HT1080 (cell line): ENCODE measurements at places on chromosomes 7 and 10. TPM values are rescaled to one million over a fixed set of nuclear protein-coding genes. Genes with fewer than 3 reads are reported as not detected.

The MLXIPL gene
- total RNA-seq = not detected in 2 replicates

DNA sequence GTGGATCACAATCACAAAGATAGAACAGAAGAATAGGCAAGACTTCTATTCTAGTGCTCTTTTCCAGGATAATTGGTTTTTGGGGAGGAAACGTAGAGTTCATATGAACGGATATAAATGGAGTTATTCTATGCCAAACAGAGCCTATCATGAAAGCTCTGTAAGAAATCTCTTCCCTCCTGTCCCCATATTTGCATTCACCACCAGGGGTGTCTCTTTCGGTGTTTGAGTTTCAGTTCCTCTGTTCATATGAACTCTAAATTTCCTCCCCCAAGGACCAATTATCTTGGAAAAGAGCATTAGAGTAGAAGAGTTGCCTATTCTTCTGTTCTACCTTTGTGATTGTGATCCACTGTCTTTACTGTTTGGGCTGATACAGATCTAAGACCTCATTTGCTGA, 48.3 kb upstream of the CDC14C start:
- no peak for DNase-seq

- no peak for DNase-seq
Measured at GRCh38 chr10:17915181-17915580, 36.5 kb upstream of the SLC39A12 start.

The MUC3A gene
- total RNA-seq = not detected in 2 replicates

GRCh38 chr7:91405092-91405788, 141.0 kb downstream of the FZD1 start:
- DNase-seq = no peak

The RBP4 gene
- total RNA-seq = 0.48 and 0.80 TPM in 2 replicates

DNA sequence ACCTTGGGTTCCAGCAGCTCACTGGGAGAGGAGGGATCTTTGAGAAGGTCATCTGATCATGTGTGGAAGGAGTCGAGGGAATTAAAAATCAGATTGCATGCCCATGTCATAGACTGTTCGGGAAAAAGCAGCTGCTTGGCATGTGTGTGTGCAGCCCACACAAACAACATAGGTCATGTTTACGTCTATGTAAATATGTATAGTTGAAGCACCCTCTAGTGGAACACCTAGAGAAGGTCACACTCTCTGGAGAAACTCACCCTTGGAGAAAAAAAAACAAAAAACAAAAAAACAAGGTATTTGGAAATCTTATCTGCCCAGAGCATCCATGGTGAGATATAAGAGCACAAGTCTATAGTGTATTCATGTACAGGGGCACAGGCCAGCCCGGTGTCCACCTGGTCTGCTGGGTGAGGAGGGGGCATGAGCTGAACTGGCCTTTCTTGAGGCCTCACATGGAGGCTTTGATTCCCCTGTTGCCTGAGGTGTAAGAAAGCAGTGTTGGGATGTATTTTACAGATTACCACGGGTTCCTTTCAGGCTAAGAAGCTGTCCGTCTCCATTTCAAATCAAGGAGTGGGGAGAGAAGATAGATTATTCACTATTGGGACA, 98.0 kb downstream of the NPY start:
- DNase-seq = peak; percentile 26

GRCh38 chr10:31242902-31243301, 76.1 kb upstream of the ZEB1 start:
- DNase-seq = peak; percentile 99

DNA sequence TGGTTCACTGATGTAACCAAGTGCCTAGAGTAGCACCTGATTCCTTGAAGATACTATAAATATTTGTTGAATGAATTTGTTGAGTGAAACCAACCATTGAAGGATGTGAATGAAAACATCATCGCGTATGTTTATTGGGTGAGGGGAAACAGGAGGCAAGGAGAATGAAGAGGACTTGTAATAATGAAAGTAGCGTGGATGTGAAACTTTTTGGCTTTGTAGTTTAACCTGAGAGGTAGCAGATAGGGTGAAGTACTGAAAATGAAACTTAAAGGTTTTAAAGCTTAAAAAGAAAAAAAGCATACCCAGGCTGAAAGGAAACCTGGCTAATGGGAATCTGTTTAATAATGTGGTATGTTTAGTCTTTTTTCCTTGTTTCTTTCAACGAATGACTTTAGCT, 5.2 kb downstream of the CCNY start:
- no peak for DNase-seq

The TRAPPC14 gene
- total RNA-seq = 14.1 and 17.4 TPM in 2 replicates

The GIMAP7 gene
- total RNA-seq = not detected in 2 replicates

DNA sequence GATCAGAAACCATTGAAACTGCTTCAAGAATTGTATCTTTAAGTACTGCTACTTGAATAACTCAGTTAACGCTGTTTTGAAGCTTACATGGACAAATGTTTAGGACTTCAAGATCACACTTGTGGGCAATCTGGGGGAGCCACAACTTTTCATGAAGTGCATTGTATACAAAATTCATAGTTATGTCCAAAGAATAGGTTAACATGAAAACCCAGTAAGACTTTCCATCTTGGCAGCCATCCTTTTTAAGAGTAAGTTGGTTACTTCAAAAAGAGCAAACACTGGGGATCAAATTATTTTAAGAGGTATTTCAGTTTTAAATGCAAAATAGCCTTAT, 14.7 kb downstream of the HNRNPA2B1 start:
- DNase-seq = no peak

GRCh38 chr10:85490431-85490830, 876.2 kb downstream of the GRID1 start:
- DNase-seq = no peak

GRCh38 chr10:133237588-133238465, at the start of gene VENTX:
VENTX (plus strand) TSS chr10:133237855; CDS start chr10:133237915, 60 bp downstream.
- no peak for DNase-seq

DNA sequence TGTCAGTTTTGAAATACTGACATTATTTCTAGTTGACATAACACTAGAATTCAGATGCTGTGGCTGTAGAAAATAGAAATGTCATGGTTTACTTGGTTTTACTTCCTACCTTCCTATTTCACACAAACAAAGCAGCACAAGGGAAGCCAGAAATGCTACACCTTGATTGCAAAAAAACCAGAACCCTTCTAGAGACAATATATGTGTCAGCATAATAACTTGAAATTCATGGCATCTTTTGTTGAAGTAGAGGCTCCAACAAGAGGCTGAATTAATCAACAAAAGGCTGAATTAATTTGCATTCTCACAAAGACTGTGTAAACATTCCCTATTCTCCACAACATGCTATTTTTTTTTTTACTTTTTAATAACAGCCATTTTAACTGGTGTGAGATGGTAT, 25.2 kb downstream of the ZNF117 start:
- DNase-seq = no peak

DNA sequence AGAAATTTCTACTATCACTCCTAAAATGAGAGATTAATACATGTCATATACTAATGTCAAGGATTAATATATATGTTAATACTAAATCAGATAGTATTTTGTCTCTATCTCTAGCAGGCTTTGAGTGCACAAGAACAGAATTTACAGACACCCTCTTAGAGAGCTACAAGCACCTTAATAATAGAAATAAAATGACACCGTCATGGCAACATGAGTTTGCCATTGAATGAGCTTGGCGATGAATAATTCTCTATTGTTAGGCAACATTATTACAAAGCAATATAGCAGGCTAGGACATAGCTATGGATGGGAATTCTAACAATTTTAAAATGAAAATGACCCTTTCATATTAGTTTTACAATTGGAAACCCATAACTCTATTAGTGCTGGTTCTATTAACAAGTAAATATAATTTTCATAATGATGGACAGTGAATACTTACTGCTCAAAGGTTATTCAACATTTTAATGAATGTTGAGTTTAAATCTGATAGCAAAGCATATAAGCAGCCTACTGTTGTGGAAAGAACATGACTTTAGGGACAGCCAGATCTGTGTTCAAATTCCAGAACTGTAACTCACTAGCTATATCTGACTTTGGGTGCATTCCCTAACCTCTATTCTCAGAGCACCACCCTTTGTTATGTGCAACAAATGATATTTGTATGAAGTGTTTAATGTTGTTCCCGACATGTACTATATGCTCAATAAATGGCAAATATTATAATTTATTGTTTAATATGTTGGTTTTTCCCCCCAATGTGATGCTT, 184.5 kb upstream of the DKK1 start:
- DNase-seq = no peak

- DNase-seq = no peak
Measured at GRCh38 chr10:113433711-113434110, 119.1 kb upstream of the HABP2 start.

GRCh38 chr10:17872191-17873091, 63.3 kb downstream of the MRC1 start:
- peak; percentile 32 for DNase-seq

GRCh38 chr10:92131275-92131820, 159.5 kb downstream of the CPEB3 start:
- DNase-seq = no peak

DNA sequence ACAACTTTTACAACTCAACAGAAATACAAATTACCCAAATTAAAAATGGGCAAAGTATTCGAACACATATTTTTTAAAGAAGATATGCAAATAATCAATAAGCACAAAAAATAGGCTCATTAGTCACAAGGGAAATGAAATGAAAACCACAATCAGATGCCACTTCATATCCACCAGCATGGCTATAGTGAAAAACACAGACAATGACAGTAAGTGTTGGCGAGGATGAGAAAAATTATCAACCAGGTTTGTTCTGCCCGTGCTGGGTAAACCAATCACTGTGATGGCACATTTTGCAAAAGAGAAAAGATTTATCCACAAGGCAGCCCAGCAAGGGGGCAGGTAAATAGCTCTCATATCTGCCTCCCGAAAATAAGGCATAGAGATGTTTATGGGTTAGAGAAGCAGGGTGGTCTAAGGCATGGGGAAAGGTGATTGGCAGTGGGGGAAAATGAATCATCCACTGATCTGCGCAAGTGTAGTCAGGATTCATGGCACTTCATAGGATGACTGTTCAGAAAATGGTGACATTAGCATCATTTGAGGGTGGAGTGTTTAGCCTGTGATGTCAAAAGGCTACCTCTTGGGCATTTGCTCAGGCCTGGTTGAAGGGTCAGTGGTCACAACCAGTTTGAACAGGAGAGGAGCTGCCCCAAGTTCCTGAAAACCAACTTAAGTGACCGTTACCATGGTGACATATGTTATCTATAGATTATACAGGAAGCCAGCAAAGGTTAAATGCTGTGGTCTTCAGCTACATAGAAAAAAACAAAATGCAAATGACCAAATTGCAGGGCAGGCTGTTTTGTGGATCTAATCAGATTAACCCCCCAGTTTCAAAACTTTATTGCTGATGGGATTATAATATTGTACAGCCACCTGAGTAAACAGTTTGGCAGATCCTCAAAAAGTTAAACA, 8.0 kb upstream of the CFAP70 start:
- no peak for DNase-seq

GRCh38 chr10:23417254-23417653, 21.6 kb upstream of the OTUD1 start:
- DNase-seq = no peak

DNA sequence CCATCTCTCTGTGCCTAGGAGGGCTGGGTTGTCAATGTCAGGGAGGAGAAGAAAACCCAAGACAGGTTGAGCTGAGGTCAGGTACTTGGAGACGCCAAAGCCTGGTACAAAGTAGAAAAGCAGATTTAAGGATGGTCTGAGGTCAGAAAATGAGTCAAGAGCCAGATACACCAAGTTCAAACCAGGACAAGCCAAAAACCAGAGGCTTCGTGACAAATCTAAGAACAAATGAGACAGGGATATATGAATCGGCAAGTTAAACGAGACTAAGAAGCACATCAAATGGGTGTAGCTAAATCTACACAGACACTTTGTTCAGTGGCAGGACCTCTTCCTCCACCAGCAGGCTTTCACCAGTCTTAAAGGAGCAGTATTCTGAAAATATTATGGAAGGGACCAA, 34.2 kb downstream of the C7orf33 start:
- no peak for DNase-seq

DNA sequence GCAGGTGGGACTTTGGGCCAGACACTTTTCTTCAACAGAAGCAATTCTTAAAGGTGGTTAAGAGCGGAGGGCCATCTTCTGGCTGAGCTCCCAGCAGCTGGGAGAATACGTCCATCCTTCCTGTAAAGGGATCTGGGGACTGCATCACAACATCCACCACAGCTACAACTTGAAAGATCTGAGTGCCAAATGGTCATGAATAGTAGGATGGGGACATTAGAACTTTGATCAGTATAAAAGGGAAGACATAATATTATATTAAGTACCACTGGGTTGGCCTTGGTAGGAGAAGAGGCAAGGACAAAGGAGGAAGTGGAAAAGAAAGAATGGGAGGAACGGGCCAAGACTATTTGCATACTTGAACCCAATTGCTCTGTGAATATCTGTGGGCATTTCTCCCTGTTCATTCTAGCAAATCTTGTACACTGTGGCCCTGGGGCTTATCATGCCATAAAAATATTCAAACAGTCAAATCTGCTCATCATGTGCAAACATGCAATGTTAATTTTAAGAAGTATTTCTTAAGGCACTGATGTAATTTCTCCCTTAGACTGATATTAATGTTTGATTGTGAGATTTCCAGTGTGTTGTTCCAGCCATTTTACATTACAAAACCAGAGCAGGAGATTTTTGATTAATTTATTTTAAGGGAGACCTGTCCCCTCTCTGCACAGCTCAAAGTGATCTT, 65.5 kb upstream of the CREB5 start:
- DNase-seq = no peak

The CYP2C9 gene
- not detected in 2 replicates for total RNA-seq

DNA sequence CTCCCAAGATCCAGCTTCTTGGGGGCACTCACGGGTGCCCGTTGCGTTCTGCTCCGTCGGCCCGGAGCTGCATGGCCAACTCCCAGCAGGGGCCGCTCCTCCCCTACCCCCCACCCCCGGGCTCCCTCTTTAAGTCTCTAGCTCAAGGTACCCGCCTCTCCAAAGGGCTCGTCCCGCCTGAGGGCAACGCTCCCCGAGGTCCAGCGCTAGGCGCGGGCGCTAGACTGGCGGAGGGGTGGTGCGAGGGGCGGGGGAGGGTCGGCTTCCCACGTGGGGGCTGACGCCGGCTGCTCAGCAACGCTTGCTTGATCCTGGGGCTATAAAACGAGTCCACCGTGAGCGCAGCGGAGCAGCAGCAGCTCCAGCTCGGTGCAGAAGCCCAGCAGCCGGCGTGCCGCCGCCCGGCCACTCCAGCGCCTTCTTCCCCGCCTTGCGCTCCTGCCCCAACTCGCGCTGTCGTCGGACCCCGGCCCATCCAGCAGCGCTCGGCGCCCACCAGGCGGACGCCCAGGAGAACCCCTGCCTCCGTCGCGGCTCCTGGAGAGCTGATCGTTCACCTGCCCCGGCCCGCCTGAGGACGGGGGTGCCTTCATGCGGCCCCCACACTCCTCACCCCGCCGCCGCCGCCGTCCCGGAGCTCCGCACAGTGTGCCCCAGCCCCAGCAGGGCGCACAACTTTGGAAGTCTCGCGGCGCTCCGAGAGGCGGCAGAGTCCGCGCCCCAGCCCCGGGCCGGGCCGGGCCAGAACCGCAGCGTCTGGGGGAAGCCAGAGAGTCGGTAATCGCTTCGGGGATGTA, at the start of gene ADRA2A:
Gene ADRA2A, plus strand, starts transcription at position 348 of the 797 bp plus-strand sequence. CDS start 968 bp downstream, outside the sequence.
- DNase-seq = peak; percentile 52

The FZD1 gene
- total RNA-seq = 6.2 and 8.5 TPM in 2 replicates

GRCh38 chr7:8724080-8724718, 290.8 kb downstream of the NXPH1 start:
- peak; percentile 25 for DNase-seq

GRCh38 chr7:24959735-24960485, 20.1 kb downstream of the OSBPL3 start:
- no peak for DNase-seq

- peak; percentile 87 for DNase-seq
Measured at GRCh38 chr10:71840177-71840957, 10.7 kb downstream of the PSAP start.

The SPDYE18 gene
- total RNA-seq = not detected in 2 replicates

- no peak for DNase-seq
Measured at GRCh38 chr7:86788948-86789347, 145.2 kb downstream of the GRM3 start.

The LRWD1 gene
- 49.3 and 55.6 TPM in 2 replicates for total RNA-seq
